ENCODE measurements at places on chromosomes 1 and 21. TPM values are rescaled to one million over a fixed set of nuclear protein-coding genes. Genes with fewer than 3 reads are reported as not detected.

The HEYL gene
- 2.1 TPM for total RNA-seq

The RAB25 gene
- total RNA-seq: not detected

The OR2G6 gene
- total RNA-seq: not detected

The OR6K3 gene
- total RNA-seq: not detected

The DSCAM gene
- 0.33 TPM for total RNA-seq

GRCh38 chr1:206705191-206705590 is 20.5 kb downstream of the MAPKAPK2 start:
- no peak for DNase-seq

DNA sequence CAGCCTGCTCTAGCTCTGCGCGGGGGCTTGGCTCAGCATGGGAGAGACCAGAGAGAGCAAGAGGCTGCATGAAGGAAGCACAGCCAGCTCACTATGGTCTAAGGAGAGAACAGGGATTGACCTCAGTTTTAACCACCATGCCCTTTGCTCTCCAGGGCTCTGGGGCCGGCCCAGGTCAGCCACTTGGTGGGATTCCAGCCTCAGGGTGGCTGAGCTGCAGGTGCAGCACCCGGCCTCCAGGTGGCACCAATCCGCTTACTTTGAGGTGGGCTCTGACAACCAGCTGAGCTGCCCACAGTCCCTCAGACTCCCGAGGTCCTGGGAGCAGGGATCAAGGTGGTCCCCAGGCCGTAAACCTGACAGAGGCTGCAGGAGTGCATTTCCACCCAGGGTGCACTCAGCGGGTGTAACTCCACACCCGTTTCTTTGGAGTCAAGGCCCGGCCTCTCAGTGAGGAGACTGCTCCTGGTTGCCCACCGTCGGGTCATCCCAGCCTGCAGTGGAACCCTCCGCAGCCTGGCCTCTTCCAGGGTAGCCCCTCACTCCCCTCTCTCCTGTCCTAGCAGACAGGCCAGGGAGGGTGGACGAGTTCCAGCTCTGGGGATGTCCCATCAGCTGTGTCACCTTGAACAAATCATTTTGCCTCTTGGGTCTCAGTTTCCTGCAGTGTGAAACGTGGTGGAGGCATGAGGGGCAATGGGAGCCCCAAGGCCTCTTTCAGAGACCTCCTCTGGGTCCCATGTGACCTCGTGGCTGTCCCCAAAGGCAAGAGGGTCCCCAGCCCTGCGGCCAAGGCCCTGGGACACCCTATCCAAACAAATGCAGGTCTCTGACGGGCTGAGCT is 607 bp upstream of the LGR6 start:
- peak; percentile 48 for DNase-seq

DNA sequence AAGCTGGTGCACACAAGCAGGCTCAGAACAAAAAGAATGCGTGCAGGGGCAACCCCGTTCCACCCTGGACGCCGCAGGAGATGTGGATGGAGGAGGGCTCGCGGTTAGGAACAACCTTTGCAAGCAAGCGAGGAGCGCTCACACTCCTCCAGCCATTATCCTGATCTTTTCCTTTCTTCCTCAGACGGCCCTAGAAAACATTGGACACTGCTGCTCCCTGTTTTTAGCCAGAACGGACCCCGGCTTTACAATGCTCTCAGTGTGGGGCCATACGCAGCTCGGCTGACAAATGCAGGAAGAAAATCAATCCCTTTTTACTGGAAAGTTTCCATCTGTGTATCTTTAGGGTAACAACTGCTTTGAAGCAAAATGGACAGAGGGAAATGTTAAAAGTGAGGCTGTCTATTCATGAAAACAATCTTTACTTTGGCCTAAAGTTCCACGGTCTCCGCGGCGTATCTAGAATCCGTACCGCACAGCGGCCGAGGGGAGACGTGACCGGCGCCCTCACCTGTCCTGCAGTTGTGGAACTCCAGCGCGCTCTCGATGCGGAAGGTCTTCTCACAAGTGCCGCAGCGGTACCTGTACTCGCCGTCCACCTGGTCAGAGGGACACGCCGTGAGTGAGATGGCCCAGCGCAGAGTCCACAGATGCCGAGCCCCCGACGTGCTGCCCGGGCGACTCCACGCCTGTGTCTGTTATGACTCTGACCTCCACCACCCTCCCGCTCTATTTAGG is 44.0 kb downstream of the PRDM15 start:
- no peak for DNase-seq

DNA sequence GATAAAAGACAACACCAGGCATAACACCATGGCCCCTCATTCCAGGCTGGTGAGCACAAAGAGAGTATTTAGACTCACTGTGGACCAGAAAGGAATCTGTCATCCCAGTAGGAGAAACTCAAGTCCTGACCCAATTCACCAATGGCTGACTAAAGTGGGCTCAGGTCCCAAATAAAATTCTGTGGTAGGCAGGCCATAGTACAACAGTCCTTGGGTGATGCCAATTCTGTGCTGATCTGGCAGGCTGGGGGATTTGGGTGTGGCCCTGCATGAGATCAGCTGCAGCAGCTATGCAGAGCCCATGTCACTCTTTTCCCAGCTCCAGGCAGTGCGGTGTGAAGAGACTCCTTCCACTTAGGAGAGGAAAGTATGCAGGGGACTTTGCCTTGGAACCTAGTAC is 245.1 kb downstream of the LBR start:
- no peak for DNase-seq

DNA sequence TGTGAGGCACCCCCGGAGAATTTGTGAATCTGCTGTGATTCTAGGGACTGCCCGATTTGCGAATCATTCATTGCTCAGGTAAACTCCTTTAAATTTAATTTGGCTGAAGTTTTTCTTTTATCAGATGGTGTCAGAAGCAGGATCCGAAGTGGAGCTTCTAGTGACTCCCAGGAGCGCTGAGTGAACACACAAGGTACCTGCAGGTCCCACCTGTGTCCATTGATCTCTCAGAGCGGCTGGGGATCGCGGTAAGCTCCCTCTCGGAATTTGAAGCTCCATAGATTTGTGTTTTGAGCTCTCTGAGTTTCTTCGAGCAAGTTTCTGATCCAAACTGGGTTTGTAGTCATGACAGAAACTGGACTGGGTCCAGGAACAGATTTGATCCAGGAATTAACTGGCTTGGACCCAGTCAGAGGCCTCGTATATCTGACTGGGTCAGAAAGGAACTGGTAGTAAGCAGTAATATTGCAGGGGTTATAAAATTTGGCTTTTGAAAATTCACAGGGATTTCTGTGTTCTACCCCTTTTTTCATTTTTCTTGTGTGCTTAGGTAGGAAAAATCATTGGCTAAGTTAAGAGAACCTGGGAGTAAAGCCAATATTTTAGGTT is 56.2 kb upstream of the EDEM3 start:
- no peak for DNase-seq

GRCh38 chr1:207847116-207847515 is 63.8 kb downstream of the CD34 start:
- DNase-seq: no peak

DNA sequence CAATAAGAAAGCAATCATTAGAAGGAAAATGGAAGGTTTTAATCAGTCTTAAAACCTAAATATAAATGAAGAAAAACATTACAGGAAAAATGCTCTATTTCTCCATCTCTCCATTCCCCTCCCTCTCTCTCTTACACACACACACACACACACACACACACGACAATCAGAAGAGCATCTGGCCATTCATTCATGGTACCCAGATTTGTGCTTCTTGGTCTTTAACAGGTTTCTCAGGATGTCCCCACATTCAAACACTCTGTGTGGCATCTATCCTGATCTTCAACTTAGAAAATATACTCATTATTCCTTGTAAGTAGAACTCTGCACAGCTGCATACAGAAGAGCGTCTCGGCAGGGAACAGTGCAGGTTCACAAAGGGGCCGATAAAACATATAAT is 779 bp downstream of the LRRC40 start:
- no peak for DNase-seq

DNA sequence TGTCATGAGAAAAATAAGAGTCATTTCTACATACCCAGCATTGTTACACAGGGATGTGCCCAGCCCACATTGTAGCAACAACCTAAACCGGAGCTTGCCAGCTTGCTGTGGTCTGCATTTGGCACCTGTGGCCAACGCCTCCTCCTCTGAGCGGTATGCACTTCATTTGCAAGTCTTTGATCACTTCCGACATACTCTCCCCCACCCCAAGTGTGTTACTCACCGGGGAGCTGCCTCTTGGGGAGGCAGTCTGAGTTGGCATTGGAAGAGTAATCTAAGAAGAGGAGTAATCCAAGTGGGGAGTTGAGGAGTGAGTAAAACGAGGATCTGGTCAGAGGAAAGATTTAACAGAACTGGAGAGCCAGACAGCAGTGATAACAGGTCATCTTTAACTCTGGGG is 3.8 kb downstream of the BCL9 start:
- peak; percentile 57 for DNase-seq

DNA sequence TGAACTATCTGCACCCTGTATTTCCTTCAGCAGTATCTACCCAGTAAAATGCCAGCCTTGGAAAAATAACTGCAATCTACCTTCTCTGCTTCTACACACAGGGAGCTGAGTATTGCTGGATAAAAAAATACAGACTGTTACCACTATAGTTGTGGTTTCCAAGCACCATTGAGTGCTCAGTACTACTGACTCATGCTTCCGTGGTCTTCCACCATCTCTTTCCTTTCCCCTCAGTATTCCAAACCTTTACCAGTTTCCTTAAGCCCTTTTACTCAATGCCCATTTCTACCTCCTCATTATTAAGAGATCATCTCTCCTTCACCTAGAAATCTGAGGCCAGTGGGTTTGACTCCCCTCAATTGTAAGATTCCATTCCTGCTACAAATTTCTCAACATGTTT is 23.8 kb downstream of the GLMN start:
- DNase-seq: no peak

GRCh38 chr21:42038393-42038792 is 28.2 kb upstream of the ZBTB21 start:
- DNase-seq: no peak

DNA sequence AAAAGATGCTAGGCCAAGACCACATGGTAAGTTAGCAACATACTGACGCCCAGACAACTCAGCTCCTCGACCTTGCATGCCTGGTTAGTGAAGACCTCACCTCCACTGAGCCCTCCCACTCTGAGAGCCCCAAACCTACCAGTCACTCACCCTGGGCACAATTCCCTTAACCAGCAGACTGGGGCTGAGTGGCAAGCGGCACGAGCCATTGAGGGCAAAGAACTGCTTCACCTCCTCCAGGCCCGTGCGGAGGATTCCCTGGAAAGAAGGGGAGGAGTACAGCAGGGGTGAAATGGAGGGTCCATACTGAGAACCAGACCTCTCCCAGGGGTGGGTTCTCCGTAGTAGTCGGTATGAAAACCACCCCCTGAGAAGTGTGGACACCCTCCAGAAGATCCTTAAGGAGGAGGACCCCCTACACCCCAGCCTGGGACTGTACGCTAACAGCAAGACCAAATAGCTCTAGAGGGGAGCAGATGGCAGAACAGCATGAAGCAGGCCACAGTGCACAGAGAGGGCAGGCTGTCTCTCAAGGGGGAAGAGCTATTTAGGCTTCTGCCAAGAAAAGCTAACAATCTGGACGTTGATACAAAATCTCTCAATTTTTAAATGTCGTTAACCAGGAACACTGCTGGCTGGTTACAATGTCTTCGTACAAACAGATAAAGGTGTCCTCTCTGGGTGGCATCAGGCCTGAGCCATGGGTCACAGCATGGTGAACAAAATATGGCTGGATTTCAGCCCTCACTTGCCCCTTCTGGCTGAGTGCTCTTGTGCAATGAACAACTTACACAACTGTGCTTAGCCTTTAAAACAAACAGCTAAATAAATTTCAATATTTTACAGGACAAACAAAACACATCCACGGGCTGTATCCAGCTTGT is 31.0 kb upstream of the PPP1R15B start:
- DNase-seq: no peak

DNA sequence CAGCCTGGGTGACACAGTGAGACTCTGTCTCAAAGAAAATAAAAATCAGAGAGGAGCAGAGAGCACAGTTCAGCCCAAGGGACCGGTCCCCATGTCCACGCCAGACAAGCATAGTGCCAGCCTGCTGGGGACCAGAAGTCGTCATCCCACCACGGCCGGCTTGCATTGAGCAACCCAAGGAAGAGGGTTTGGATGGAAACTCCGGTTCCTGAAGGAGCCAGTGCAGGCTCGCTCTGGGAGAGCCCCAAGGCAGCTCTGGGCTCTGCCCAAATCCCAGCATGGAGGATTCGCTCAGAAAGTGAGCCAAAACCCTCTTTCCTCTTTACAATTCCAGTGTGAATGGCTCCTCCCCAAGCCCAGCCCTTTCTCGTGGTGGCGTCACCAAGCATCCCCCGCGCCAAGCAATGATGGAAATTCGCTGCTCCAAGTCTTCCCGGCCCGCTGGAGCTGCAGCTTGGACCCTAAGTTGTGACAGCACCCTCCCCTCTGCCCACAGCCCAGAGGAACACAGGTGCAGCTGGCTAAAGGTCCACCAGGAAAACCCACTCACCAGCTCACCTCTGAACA is 64.1 kb upstream of the SLC25A33 start:
- peak; percentile 71 for DNase-seq

- no peak for DNase-seq
These were observed 296.6 kb downstream of the OMA1 start for GRCh38 chr1:58249737-58250586.

GRCh38 chr1:67367370-67368045 is 59.8 kb downstream of the IL12RB2 start:
- DNase-seq: no peak

- no peak for DNase-seq
These were observed 54.3 kb upstream of the GALNT2 start for GRCh38 chr1:230012741-230013140.

GRCh38 chr1:214492401-214493075 is 58.9 kb downstream of the PTPN14 start:
- DNase-seq: no peak

DNA sequence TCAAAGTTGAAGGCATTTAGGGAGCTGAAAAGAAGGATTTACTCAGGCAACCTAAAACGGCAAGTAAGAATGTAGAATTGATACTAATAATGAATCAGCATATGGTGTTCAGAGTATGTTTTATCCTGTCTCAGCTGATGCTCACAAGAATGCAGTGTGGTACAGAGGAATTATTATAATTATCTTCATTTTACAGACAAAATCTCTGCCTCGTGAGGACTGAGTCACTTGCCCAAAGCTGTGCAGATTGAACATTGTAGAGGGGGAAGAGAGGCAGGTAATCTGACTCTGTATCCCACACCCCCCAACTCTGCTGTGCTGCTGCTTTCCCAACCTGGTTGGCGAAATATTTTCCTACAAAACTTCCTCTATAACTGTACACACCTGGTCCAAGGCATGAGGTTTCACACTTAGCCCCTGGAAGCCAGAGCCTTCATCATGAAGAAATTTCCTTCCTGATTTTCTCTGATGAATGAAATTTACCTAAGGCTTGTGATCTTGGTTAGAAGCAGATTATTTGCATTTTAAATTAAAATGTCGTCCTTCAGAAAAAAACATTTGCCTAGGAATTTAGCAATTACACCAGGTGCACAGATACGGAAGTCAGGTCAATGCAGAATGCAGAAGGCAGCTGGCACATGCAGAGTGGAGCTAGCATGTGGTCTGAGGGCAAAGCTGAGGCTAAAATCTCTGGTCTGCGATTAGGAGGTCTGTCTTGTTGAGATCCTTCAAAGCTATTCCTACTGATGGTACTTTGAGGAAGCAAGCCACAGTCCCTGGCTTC is 52.8 kb downstream of the DPT start:
- no peak for DNase-seq

- DNase-seq: no peak
These were observed 60.7 kb downstream of the ADARB1 start for GRCh38 chr21:45135122-45135521.

Data from breast epithelium (tissue), 4 donors.